ENCODE measurements at places on chromosomes 16 and 17.

GRCh38 chr17:74712756-74713155, at the start of gene CD300LF:
CD300LF (minus strand) TSS chr17:74712923; CDS start chr17:74712866, 57 bp downstream.
- no peak for DNase-seq

DNA sequence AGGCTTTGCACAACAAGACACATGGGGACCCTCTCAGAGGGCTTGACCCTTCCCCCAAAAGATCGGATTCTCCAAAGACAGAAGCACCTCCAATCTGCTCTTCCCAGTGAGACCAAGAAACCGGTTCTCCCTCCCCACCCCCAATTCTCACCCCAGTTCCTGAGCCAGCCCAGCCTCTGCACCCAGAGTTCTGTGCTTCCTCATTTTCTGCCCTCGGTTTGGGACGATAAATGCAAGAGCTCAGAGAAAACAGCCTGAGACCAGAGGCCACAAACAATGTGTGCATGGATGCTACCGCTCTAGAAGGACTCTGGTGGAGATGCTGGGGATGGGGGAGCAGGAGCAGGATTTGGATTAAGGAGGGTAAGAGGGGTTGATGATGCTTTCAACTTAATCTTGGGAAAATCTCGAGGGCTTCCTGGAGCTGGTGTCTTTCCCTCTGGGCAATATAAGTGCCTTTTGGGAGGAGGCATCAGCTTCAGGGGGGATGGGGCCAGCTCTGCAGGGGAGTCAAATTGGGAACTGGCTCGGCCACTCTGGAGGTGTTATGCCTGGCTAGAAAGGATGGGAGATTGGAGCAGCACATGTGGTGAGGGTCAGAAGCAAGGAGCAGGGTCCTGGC, 6.0 kb downstream of the KRT15 start:
- no peak for DNase-seq

GRCh38 chr16:50634947-50635346, 46.2 kb downstream of the SNX20 start:
- DNase-seq = no peak

- no peak for DNase-seq
These were observed 5.1 kb upstream of the CENPV start for GRCh38 chr17:16358394-16358793.

DNA sequence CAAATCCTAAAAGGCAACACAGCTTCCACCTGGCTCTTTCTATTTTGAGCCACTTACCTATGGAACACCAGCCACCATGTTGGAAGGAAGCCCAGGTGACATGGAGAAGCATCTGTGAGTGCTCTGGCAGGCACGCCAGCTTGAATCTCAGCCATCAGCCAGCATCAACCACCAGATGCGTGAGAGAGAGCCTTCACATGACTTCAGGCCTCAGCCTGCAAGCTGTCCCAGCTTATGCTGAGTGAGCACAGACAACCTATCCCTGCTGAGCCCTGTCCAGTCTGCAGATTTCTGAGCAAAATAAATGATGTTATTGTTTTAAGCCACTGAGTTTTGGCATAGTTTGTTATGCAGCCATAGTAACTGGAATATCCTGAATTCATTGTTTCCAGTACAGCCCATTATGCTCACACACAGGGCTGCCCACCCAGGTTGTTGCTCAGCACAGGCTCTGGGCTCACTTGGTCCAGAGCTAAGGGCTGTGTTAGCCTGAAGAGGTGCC, 35.1 kb downstream of the TMEM238L start:
- DNase-seq = no peak

- DNase-seq = no peak
These were observed 37.7 kb upstream of the SLC47A1 start for GRCh38 chr17:19495828-19496528.

Data from CD4-positive, alpha-beta T cell treated with Interleukin-10 for 1 hour (primary cell).